CD4-positive, alpha-beta T cell treated with Interleukin-6 at 100 ng/mL for 8 hours (primary cell): ENCODE measurements at places on chromosomes 12 and 14.

DNA sequence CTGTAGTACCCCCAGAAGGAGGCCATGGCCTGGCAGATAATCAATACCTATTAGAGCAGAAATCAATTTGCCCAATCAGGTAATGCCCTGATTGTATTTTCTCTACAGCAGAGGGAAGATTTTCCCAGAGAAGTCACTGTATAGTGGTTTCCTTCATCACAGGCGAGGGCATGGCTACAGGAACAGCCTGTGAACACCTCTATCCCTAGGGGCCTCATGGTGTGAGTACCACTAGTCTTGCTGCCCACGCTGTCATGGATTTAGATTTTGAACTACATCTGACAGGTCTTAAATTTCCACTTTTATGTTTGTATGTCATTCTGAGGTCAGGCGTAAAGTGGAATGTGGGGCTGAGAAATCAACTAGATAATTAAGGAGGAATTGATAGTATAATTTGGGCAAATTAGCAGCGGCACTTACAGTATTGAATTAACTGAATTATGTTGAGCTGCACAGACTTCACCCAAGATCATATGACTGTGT lies 42.4 kb upstream of the STXBP6 start:
- no peak for DNase-seq

- no peak for DNase-seq
Measured at GRCh38 chr12:76799362-76799761, 35.4 kb downstream of the ZDHHC17 start.

DNA sequence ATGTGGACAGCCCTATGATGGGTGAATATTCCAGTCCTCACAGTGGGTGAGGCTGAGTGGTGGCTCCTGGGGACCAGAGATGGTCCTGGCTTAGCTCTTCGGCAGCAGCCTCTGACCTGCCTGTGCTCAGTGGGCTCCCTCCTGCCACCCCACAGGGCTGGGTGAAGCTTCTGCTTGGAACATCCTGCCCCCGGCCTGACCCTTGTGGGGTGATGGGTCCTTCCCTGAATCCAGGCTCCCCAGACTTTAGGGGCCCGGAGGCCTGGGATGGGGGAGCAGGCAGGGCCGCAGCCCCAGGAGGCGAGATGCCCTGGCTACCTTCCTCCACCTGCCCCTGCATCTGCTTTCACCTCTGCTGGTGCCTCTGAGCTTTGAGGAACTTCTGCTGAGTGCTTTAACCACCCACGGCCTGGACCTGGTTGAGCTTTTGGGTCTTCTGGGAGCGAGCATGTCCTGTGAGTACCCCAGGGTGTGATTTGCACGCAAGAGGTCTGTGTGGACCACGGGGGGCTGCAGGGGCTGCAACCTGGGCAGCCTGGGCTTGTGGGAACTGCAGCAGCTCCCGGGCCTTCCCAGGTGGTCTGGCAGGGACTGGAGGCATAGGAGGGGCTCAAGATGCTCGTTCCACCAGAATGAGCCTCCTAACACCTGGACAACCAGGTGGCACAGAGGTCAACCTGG lies 159.5 kb downstream of the KIF26A start:
- no peak for DNase-seq

DNA sequence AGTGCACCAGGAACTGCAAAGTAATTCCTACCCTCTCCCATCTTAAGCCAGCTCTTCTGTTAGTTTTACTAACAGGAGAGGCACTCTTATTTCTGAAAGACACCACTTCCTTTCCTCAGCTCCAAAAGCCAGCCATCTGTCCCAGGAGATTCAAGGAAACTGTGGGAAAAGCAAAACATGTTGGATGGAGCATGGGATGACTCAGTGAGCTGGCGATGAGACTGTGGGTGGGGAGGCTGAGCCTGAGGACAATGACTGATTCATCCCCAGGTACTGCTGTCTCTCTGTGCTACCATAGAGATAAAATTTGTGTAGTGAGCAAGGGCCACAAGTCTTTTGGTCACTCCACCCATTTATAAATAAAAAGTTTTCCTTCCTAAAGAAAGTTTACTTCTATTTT lies 141.4 kb downstream of the MYRFL start:
- no peak for DNase-seq

GRCh38 chr14:68094158-68094557 lies 274.6 kb downstream of the RAD51B start:
- DNase-seq, result no peak

DNA sequence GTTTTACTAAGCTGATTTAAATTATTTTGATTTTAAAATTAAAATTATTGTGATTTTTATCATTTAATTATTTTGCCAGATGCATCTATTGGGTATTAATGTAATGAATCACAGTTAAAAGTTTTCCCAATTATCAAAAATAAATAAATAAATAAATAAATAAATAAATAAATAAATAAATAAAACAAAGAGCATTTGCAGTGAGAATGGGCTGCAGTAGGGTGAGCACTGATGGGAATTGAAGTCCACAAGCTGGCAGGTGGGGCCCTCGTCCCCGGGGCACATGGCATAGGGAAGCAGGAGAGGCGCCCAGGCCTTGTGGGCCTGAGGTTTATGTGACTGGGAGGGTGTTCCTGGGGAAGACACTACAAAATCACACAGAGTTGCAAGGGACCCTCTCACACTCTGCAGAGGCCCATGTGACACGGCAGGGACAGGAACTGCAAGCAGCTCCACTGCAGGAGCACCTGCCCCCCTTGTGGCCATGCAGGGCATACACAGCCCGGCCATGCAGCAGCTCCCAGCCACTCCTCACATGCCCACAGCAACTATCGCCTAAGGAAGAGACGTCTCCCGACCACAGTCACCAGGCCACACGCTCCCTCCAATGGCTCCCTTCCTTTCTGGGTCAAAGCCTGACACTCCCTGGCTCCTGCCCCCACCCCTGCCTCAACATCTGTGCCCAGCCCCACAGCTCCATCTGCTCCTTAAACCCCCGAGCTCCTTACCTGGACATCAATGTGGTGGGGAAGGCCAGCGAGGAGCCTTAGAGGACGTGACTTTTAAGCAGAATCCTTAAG lies 256.3 kb upstream of the SFSWAP start:
- no peak for DNase-seq

DNA sequence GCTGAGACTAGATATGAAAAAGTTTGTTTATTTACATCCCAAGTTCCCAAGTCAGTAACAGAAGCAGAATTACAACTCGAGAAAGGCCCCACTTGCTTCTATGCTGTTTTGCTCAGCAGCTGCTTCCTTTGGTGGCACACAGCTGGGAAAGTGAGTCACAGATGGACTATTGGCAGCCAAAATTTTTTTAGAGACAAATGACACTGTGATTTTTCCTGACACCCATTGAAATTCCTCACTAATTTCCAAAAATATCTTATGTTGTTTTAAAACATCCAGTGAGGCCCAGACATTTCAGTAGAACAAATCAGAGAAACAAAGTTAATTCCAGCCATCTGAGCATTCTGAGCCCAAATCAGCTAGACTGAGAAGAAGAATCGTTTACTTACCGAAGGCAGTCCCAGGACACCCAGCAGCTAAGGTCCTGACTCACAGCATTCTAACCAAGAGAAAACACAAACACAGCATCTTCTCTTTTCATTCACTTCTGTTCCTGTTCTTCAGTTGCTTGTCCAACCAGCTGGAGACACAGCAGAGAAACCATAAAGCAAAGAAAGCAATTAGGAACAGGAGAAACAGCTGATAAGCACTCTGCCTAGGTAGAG lies 188.3 kb downstream of the DAD1 start:
- no peak for DNase-seq

DNA sequence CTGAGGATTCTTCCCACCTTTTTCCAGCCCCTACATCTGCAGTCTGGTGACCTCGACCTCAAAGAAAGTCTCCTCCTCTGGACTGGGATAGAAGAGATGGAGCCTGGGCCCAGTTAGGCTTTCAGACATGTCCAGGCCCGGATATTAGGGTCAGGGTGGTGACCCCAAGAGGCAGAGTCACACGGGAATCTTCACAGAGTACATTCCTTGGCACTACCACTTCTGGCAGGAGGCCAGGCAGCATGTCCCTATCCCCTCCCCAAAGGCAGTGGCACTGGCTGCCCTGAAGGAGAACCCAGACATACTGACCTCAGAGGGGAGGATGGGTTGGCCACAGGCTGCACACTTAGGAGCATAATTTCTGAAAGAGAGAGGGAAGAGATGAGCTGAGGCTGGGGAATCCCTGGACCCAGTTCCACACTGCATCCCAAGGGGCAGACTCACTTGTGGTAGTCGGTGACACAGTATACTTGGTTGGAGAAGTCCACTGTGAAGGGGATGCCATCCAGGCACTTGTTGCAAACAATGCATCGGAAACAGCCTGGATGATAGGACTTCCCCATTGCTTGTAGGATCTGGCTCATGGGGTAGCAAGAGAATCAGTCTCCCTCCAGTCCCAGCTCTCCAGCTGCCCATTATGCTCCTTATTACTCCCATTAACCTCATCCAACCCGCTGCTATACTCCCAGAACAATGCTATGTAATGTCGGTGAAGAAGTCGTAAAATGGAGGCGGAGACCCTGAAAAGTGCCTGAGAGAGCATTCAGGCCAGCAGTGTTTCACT lies 7.6 kb downstream of the AJUBA start:
- DNase-seq, result no peak

DNA sequence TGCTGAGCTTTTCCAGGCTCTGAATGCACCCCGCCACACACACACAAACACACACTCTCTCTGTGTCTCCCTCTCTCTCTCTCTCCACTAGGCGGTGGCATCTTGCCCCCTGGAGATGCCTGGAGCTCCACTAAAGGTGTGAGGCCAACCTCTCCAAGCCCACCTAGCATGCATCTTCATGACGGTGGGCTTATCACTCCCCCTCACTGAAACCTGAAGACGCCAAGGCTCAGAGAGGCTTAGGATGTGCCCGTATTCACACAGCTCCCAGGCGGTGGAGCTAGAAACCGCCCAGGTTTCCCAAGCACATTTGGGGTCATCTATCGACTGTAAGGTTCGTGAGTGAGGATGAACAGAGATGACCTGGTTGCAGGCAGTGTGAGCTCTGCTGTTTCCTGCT lies 42.6 kb upstream of the BCL11B start:
- DNase-seq, result no peak

DNA sequence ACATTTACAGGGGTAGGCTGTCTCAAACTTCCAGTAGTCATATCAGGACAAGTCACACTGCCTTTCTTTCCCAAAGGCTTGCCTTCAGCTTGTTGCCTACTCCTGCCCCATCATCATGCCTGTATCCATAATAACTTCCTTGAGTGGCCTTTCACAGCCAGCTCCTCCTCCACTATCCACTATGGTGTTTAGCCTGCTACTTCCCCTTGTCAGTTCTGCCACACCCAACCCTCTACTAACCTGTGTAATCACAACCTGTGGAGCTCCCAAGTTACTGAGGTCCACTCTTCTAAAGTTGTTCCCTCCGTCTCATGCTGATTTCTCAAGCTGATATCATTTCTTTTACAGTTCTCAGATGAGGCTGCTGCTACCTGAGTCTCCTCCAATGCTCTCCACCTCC lies 159.9 kb downstream of the BMP4 start:
- DNase-seq, result no peak

DNA sequence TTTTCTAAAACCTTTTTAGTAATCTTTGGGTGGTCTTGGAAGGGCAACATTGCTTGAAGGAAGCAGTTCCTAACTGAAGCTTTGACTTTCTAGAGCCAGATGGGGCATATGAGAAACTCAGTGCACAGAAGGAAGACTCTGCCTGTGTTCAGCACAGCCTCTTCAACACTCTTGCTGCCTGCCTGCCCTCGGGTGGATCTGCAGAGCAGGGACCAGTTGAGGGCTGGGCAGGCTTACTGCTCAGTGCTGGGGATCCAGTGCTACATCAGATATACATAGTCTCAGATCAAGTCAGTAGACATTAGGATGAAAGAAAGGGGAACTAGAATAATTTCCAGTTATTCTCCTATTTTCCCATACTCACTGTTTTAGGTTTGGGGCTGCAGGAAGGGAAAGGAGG lies 29.5 kb upstream of the TMX1 start:
- no peak for DNase-seq

DNA sequence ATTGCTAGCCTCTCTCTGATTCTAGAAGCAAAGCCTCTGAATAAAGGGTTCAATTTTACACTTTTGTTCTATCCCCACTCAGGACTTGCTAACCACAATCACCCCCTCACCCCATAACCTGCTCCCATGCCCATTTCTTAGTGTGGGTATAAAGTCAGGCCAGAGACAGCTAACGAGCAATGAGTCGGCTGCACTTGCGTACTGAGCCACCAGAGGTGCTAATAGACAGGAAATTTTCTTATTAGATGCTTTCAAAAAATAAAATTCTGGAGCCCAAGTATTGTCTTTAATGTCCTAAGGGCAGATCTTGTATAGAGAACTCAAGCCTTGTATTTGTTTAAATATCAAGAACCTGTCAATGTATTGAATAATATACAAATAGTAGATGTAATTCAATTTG lies 256.9 kb downstream of the SYT1 start:
- DNase-seq, result no peak

DNA sequence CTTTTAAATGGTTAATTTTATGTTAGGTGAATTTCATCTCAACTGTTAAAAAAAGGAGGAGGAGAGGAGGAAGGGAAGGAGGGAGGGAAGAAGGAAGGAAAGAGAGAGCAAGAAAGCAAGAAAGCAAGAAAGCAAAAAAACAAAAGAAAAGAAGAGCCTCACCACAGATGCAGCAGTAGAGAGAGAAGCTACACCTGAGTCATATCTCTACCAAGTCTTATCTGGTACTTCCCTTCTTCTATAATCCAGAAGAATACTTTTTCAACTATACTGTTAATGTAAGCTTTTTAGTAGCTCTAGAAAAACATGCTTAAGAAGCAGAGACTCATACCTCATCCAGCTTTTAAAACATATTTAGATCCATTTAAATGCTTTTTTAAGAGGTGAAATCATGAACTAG lies 5.6 kb upstream of the IL26 start:
- DNase-seq, result no peak

GRCh38 chr12:129886541-129886940 lies 17.3 kb downstream of the TMEM132D start:
- DNase-seq, result no peak

DNA sequence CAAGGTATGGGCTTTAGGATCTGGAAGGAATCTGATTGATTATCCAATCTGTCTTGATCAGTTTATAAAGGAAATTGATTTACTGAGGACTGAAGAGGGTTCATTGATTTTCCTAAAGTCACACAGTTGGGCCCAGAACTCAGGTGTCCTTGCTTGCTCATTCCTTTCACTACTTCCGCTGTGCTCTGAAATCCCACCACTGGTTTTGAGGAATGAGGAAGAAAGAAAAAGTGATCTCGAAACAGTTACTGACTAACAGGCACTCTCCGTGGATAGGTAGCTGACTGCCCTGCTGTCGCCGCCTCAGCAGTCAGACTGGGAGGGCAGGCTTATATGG lies at the start of gene FITM1:
Gene FITM1 (plus strand): TSS at position 280 of the 337 bp plus-strand sequence. CDS start 905 bp downstream, outside the sequence.
- DNase-seq, result no peak

DNA sequence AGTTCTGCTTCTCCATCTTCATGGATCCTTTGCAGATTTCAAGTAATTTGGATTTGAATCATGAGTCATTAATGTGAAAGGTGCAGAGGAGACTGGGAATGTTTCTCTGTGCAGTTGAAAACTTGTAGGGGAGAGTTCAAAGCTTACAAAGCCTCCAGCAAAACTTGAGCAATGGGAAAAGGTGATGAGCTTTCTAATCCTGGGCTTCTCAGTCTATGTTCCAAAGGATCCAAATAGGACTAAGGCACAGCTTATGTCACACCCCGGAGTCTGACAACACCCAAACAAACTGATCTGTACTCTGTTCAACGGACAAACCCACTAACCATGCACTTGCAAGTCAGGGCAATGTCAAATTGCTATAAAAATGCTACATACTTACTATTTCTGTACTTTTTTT lies 134.8 kb downstream of the DUSP6 start:
- DNase-seq, result no peak
